ENCODE measurements at places on chromosomes 4 and X.

DNA sequence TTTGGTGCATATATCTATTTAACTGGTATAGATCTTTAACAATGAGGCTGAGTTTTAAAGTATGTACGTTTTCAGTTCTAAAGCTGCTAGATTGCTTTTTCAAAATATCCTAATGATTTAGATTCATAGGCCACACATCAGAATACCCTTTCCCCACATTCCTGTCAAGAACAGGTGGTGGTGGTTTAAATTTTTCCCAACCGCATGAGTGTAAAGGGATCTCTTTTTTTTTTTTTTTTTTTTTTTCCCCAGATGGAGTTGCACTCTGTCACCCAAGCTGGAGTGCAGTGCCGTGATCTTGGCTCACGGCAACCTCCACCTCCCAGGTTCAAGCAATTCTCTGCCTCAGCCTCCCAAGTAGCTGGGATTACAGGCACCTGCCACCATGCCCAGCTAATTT is 28.0 kb downstream of the NUP54 start:
- DNase-seq = no peak

- no peak for DNase-seq
These were observed 1.3 kb upstream of the JAKMIP1 start for GRCh38 chr4:6201580-6202091.

DNA sequence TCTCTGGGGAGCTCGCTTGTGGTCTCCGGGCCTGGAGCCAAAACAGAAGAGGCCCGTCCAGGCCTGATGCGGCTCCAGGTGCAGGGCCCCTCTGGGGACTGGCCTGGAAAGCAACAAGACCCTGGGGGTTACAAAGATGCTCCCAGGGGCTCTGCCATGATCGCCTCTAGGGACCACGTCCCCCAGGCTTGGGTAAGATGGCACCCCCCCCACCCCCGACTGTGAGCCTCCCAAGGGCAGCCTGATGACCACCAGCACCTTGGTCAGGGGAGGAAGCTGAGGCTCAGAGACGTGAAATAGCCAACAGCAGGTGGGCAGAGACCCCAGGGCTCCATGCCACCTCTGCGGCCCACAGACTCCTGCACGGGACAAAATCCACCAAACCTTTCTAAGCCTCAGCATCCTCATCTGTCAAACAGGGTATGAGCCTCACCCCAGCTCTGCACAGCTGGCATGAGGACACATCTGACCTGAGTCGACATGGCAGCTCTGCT is 25.4 kb downstream of the C4orf50 start:
- no peak for DNase-seq

- peak; percentile 20 for DNase-seq
These were observed 95.0 kb downstream of the BANK1 start for GRCh38 chr4:101885574-101885973.

DNA sequence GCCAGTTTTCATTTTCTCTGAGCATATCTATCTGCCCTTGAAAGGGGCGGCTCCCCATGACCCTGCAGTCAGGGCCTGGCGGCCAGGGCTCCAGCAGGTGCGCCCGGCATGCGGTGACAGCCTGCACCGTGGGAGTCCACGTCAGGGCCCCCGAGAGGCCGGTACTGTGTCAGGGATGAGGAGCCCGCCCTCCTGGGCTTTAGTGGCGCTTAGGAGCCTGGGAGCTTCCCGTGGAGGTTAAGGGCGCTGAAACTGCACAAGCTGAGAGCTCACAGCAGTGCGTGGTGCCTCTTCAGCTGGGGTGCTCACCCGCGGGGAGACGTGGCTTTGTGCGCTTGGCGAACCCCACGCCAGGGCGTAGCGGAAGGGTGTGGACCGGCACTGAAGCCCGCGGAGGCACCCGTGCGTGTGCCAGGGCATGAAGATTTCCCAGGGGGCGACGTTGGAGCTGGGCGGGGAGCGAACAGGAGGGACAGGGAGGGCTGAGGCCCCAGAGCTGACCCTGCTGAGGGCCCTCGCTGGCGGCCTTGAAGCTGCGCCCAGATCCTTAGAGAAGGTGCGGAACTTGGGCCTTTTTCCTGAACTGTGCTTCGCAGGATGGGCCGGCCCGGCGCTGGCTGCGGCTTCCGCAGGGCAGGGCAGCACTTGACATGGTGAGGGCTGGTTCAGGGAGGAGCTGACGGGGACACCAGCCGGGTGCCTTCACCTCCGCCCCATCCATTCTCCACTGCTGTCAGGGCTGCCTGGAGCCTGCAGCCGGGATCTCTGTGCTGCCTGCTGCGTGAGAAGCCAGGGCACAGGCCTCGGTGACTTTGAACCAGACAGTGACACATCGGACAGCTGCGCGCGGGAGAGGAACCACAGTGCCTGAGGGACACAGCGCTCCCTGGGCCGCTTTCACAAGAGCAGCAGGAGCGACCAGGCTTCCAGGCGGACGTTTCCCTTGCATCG is 32.9 kb downstream of the HTT-AS start:
- no peak for DNase-seq

DNA sequence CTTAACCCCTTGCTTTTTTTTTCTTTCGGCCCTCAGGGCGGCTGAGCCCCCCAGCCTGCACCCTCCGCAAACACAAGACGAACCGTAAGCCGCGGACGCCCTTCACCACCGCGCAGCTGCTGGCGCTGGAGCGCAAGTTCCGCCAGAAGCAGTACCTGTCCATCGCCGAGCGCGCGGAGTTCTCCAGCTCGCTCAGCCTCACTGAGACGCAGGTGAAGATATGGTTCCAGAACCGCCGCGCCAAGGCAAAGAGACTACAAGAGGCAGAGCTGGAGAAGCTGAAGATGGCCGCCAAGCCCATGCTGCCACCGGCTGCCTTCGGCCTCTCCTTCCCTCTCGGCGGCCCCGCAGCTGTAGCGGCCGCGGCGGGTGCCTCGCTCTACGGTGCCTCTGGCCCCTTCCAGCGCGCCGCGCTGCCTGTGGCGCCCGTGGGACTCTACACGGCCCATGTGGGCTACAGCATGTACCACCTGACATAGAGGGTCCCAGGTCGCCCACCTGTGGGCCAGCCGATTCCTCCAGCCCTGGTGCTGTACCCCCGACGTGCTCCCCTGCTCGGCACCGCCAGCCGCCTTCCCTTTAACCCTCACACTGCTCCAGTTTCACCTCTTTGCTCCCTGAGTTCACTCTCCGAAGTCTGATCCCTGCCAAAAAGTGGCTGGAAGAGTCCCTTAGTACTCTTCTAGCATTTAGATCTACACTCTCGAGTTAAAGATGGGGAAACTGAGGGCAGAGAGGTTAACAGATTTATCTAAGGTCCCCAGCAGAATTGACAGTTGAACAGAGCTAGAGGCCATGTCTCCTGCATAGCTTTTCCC is 3.4 kb downstream of the MSX1 start:
- DNase-seq = peak; percentile 7

- DNase-seq = no peak
These were observed 26.7 kb downstream of the HDX start for GRCh38 chrX:84475596-84475995.

Measured in NCI-H1930 (cell line).